ENCODE measurements at places on chromosomes 1 and 21. TPM values are rescaled to one million over a fixed set of nuclear protein-coding genes. Genes with fewer than 3 reads are reported as not detected.

CNKSR1 gene
- not detected for total RNA-seq

MCL1 gene
- 196 TPM for total RNA-seq

ICOSLG gene
- 0.54 TPM for total RNA-seq

ACTA1 gene
- total RNA-seq, result not detected

GPR52 gene
- 0.54 TPM for total RNA-seq

TNFSF18 gene
- total RNA-seq, result 17.4 TPM

SPATC1L gene
- total RNA-seq, result 4.0 TPM

SFN gene
- not detected for total RNA-seq

RNU1-4 gene
- 5,329 TPM for total RNA-seq

C1orf50 gene
- 3.6 TPM for total RNA-seq

NKAIN1 gene
- total RNA-seq, result under 0.01 TPM

LMX1A gene
- total RNA-seq, result not detected

IGSF5 gene
- total RNA-seq, result not detected

MEF2D gene
- 4.2 TPM for total RNA-seq

KIF17 gene
- 1.4 TPM for total RNA-seq

CA6 gene
- total RNA-seq, result not detected

IL24 gene
- not detected for total RNA-seq

PLA2G5 gene
- total RNA-seq, result 0.63 TPM

HP1BP3 gene
- 201 TPM for total RNA-seq

LRRC53 gene
- not detected for total RNA-seq

OR2L8 gene
- not detected for total RNA-seq

BCL2L15 gene
- total RNA-seq, result 0.09 TPM

WNT2B gene
- 8.6 TPM for total RNA-seq

GABRD gene
- not detected for total RNA-seq

COG2 gene
- total RNA-seq, result 22.7 TPM

UBASH3A gene
- total RNA-seq, result not detected

TACSTD2 gene
- total RNA-seq, result 0.18 TPM

FCGR3B gene
- total RNA-seq, result 0.19 TPM

APOBEC4 gene
- not detected for total RNA-seq

LRRC3 gene
- 1.2 TPM for total RNA-seq

NUF2 gene
- total RNA-seq, result 8.1 TPM

SPATA21 gene
- not detected for total RNA-seq

CFHR3 gene
- total RNA-seq, result not detected

PLD5 gene
- total RNA-seq, result not detected

GJA8 gene
- total RNA-seq, result not detected

CADM3 gene
- total RNA-seq, result 8.9 TPM

ZNF683 gene
- total RNA-seq, result not detected

SASS6 gene
- 2.3 TPM for total RNA-seq

PALMD gene
- 82.1 TPM for total RNA-seq

TDRD5 gene
- total RNA-seq, result not detected

CDC42BPA gene
- total RNA-seq, result 82.9 TPM

COL24A1 gene
- 0.09 TPM for total RNA-seq

NUP210L gene
- 0.09 TPM for total RNA-seq

CHIA gene
- total RNA-seq, result not detected

BACE2 gene
- 137 TPM for total RNA-seq

IKBKE gene
- 12.0 TPM for total RNA-seq

ST6GALNAC5 gene
- not detected for total RNA-seq

LCE1F gene
- total RNA-seq, result not detected

CASZ1 gene
- 1.5 TPM for total RNA-seq

CELA2B gene
- total RNA-seq, result not detected

ASCL5 gene
- not detected for total RNA-seq

HUNK gene
- total RNA-seq, result not detected

LCE1A gene
- not detected for total RNA-seq

TEKT2 gene
- not detected for total RNA-seq

PLOD1 gene
- 199 TPM for total RNA-seq

GOLT1A gene
- total RNA-seq, result 0.09 TPM

COL16A1 gene
- total RNA-seq, result 0.54 TPM

SPATA1 gene
- 1.0 TPM for total RNA-seq

All from endothelial cell of coronary artery (primary cell).